ENCODE measurements at places on chromosomes 11 and 22. TPM values are rescaled to one million over a fixed set of nuclear protein-coding genes. Genes with fewer than 3 reads are reported as not detected.

GRCh38 chr11:96794152-96794551, 404.3 kb downstream of the JRKL start:
- no peak for DNase-seq

DNA sequence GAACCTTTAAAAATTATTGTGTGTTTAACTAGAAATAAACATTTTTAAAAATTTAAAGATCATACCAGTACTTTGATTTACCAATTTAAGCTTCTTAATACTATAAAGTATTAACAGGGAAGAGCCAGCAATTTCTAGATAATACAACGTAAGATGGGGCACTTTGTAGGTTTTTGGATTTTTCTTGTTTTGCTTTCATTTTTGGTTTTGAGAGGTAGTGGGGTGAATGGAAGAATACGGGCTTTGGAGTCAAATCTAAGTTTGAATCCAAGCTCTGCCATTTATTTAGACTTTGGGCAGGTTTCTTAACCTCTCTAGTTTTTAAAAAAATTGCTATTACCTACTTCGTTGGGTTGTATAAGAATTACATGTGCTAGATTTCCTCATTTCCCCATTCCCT, 44.9 kb downstream of the CSTPP1 start:
- DNase-seq: peak; percentile 18

- DNase-seq: peak; percentile 48
These were observed 5.3 kb downstream of the ADA2 start for GRCh38 chr22:17213976-17214375.

DNA sequence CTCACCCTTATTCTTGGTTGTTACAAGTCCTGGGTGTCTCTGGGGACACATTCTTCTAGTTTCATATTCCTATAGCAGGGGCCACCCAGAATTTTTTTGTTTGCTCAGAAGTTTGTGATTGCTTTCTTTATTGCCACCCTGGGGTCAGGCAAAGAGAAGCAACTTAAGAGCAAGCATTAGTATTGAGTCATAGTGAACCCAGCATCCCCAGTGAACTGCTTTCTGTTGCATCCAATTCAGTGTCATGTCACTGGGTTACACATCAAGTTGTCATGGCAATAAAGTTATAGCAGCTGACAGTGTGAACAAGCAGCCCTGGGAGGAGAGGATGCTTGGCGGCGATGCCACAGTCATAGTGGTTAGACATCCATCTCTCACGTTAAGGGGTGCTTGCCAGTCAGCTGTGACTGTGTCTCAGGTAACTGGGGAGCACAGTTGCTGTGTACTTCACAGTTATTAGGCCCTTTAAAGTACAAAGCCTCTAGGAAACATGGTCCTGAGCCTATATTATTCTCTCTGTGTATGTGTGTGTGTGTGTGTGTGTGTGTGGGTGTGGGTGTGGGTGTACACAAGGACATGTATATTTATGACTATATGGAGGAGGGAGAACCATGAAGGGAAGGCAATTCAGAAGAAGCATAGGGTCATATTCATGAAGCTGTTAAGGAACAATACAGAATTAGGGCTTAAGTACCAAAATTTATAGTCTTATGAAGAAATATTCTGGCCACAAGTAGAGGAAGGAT, 52.5 kb downstream of the TRIM44 start:
- DNase-seq: no peak

Gene THY1
- total RNA-seq: not detected

GRCh38 chr22:26325641-26326040, 103.4 kb upstream of the ASPHD2 start:
- DNase-seq: no peak

GRCh38 chr22:21591695-21592094, 24.2 kb downstream of the UBE2L3 start:
- DNase-seq: no peak

DNA sequence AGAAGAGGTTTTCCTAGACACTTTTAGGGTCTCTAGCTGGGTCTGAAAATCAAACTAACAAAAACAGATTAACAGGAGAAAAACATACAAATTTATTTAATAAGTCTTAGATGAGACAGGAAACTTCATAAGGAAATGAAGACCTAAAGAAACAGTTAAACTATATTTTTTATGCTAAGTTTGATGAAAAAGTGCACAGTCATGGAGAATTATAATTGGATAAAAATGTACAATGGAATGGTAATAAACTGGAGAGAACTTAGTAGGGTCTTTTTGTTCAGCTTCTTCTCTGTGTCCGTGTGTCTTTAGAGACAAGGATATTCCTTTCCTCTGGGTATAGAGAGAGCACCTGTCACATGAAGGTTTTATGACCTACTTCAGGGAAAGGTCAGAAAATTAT, 323.4 kb downstream of the RAB38 start:
- no peak for DNase-seq

GRCh38 chr11:77580712-77581337, 8.9 kb upstream of the AQP11 start:
- no peak for DNase-seq

DNA sequence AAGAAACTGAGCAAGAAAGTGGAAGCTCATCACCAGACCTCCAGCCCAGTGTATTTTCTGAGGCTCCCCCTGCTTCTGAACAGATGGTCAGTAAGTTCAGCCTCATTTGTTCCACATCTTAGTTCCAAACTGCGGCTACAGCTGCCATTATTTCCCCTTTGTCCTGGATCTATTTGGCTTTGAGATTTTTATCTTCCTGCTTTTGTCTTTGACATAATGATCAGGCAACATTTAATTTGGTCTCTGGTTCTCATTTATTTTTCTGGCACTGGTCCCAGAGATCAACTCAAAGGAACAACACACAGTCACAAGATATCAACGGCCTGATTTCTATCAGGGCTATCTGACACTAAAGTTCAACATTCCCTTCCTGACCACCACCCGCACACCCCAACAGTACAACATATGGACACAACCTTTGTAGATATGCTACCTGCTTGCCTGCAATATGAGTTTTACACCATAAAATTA, 137.5 kb downstream of the FAM76B start:
- DNase-seq: no peak

Gene RTN4R
- 2.1 TPM for total RNA-seq

- no peak for DNase-seq
These were observed 50.3 kb downstream of the THAP12 start for GRCh38 chr11:76330651-76331050.

DNA sequence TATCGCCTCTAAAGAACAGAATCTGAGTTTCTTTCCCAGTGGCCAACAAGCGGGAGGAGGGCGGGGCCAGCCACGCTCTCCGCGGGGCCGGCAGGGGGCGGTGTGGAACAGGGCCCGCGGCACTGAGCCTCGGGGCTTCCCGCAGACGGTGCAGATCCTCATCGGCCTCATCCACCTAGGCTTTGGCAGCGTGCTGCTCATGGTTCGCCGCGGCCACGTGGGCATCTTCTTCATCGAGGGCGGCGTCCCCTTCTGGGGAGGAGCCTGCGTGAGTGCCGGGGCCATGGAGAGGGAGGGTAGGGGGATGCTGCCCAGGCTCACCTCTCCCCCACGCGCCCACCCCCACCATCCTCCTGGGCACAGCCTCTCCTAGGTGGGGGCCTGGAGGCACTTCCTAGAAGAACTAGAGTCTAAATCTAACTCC, 10.7 kb downstream of the MS4A15 start:
- DNase-seq: no peak

GRCh38 chr11:117843666-117844484, 19.3 kb upstream of the FXYD2 start:
- peak; percentile 78 for DNase-seq

DNA sequence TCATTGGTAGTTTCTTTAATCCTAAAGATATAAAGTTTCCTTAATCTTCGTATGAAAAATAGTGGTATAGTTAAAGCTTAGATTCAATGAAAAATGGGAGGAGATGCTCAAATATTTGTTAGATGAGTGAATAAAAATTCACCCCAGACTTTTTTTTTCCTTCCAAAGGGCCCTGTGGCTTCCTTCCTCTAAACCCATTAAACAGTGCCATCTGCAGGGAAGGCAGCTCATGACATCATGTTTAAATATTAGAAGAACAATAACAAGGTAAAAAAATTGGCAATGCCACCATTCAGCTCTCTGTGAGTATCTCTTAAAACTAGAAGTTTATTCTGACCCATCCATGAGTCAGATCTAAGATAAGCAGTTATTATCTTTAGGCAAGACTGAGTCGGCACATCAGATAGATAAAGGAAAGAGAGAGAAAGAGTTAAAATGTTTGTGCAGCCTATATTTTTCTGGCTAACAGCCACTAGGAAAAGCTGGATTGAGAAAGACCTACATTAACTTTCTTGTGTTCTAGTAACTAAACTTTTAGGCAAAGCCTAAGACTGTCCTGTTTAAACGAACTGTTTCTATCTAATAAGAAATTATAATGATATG, 19.1 kb upstream of the OOSP1 start:
- DNase-seq: no peak

DNA sequence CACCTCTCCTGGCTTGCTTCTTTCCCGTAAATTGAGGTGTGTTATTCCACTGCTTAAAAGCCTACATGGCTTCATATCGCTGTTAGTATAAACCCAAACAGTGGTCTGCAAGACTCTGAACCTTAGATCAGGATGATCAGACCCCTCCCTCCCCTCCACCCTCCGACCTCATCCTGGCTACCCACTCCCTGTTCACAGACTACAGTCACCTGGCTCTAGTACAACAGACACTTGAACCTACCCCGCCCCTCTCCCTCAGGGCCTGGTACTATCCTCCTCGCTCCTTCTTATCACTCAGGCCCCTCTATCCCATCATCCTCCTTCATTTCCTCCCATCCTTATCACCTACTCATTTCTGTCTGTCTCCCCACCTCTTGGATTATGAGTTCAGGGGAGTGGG, 20.1 kb downstream of the PTPRJ start:
- no peak for DNase-seq

GRCh38 chr11:94593030-94593429, 25.9 kb downstream of the PIWIL4 start:
- no peak for DNase-seq

- no peak for DNase-seq
These were observed 16.1 kb downstream of the XRRA1 start for GRCh38 chr11:74932797-74933196.

DNA sequence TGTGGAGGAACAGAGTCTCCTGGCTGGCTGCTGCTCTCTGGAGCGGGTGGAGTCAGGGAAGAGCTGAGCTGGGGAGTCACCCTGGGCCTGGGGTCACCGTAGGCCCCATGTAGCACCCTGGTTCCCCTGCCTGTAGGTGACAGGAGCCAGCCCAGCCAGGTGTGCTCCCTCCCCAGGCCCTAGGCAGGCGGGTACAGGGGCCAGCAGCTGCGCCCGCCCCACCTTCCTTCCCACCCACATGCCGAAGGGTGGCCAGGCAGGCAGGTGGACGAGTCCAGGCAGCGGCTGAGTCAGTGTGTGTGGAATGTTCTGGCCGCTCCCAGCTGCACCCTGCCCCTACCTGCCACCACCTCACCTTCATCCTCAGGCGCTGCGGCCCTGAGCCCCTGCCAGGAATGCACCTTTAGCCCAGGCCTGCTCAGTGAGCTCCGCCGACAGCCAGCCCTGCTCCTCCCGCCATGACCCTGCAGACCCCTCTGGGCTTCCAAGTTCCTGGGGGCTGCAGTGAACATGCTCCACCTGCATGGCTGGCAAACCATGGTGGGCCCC, 654 bp upstream of the SYT8 start:
- peak; percentile 18 for DNase-seq

Gene CSNK2A3
- total RNA-seq: 1.0 TPM

DNA sequence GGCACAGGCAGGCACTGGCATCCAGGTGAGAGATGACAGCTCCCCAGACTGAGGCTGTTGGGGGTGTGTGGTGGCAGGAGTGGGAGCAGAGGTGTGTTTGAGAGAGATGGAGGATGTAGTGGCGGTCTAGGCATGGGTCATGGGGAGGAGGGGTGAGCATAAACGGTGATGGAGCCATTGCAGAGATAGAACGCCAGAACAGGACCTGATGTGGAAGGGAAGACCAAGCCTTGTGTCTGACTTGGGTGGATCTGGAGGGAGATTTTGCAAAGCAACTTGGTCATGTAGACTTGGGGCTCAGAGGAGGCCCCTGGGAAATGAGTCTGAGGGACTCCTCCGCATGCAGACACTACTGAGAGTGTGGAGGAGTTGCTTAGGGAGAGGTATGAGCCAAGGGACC, 50.0 kb upstream of the CLDN5 start:
- DNase-seq: no peak

Gene OVCH2
- total RNA-seq: not detected

- DNase-seq: no peak
These were observed 234.3 kb downstream of the TBC1D22A start for GRCh38 chr22:46996595-46997310.

GRCh38 chr11:33329705-33330329, 72.6 kb downstream of the HIPK3 start:
- DNase-seq: peak; percentile 49

DNA sequence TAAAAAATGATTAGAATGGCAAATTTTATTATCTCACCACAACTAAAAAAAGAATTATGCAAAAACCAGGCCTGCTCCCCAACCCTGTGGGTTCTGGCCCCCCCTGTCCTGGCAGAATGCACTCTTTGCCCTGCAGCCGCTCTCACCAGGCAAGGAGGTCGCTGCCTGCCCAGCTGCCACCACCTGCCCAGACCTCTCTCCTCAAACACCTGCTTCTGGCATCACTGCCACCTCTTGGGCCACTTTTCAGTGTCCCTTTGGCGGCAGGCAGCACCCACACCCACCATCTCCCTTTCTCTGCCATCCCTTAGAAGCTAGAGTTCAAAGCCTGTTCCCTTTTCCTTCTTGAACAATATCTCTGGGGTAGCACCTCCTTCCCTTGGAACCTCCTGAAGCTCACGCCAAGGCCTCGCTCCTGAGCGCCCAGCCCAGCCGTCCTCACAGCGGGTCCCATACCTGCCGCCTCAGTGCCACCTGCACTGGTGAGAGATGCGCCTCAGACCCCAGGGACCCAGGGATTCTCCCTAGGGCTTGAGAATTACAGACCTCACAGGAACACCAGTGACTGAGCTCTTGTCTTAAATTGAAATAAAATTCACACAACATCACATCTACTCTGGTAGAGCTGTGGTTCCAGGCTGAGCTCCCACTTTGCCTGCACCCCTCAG, 44.6 kb downstream of the SGSM3 start:
- DNase-seq: no peak

Gene BEST1
- total RNA-seq: 0.26 TPM

- no peak for DNase-seq
These were observed 373.9 kb upstream of the C11orf87 start for GRCh38 chr11:109048098-109048497.

DNA sequence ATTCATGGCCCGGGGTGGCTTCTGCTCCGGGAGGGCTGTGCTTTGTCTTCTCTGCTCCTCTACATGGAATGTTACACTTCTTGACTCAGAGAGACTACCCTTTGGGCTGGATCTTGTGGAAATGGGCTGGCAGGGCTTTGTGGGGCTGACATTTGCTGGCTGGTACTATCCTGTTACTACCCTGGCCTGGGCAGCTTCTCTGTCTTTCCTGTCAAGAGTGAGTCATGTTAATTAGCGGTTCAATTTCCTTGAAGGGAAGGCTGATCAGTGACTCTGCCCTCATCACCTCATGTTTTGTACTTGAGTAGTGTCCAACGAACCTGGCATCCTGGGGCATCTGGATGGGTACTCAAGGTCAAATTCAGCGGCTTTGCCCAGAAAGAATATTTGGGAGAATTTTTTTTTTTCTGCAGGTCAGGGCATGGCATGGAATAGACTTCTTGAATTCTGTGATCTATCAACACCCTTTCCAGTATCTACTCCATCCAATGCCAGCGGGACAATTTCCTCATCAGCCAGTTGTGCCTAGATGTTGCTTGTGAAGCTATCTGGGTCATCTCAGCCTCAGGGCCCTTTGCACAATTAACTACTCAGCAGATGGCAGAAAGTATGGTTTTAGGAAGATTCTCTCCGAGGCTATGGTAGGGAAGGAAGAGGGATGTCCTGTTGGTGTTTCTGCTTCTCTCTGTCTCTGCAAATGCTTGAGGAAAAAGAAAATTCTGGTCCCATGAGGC, 140.5 kb upstream of the PLET1 start:
- DNase-seq: no peak
